ENCODE measurements at places on chromosomes 1 and 21.

DNA sequence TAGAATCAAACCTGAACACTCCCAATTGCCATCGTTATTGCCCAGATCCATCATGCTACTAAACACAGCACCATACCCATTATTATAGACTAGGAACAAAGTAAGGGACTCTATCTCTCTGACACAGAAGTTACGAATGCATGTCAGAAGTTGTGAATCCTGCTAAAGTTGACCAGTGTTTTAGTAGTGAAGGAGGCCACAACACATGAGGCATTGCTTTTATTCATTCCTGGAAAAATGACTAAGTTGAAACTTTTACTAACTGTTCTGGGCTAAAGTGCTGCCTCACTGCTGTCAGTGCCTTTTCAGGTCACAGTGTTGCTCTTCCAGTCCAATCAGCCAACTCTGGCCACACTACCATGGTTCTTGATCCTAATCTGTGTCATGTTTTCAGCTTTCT, 911.1 kb downstream of the TTLL7 start:
- DNase-seq: no peak

- DNase-seq: no peak
Measured at GRCh38 chr1:44316231-44316759, 38.8 kb downstream of the ERI3 start.

DNA sequence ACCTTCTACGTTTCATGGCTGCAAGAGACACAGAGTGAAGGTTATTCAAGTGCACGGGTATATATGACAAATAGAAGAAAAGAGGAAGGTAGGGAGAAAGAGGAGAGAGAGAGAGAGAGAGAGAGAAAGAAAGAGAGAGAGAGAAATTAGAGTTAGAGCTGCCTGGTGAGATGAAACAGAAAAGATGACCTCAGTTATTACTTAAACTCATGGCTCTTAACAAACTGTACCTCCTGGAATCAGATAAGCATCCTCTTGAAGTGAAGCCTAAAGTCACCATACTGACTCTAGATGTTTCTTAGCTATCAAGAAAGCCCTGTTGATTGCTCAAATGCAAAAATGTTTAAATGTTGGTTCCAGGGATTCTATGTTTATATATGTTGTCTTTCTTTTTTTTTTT, 597.7 kb upstream of the ZP4 start:
- no peak for DNase-seq

DNA sequence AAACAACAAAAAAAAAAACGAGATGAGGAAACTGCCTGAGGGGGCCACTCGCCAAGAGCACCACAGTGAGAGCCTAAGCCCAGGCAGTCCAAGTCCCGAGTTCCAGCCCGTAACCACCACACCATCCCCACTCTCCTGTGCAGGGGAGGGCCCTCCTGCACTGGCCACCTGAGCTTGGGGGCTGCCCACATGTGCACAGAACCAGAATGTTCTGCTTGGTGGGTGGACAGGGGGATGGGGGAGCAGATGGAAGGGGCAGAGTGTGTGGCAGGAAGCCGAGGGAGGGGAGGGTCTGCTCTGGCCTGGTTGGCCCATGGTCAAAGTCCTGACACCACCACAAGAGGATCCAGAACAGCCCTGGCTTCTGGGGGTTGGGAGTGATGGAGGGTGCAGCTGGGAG, 17.6 kb downstream of the ADPRS start:
- DNase-seq: no peak

DNA sequence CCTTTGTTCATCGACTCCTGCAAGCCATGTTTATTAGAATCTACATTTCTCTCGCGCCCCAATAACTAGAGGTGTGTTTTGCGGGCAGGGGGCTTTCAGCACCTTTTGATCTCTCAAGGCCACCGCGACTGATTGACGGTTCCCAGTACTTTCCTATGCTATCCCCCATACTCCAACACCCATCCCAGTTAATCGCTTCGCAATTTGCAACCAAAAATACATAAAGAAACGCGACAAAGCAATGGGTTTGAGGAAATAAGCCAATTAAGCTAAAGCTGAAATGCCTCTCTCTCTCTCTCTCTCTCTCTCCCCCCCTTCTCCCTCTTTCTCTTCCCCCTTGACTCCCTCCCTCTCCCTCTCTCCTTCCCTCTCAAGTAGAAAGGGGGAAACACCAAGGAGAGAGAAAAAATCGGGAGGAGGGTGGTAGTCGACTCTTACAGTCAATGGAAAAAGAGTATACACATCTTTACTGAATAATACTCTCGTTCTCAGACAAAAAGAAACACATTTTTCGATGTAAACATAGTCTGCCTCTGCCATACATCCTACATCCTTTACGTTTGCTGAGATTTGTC, 128.0 kb upstream of the DPYD start:
- DNase-seq: no peak

DNA sequence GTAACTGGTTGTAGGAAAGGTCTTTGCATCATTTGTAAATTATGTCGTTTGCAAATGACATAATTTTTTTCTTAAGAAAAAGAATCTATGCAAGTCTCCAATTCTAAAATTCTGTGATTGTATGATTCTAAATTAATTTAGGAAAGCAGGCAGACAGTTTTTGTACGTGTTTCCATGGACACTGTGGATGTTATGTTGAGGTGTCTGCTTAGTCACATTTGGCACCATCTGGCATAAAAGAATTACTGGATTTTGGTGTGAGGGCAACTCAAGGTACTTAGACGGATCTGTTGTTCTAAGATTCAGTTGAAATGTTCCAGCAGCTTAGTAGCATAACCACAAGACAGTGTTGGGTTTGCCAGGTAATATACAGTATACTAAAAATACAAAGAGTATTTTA, 42.5 kb downstream of the C1orf21 start:
- no peak for DNase-seq

- DNase-seq: no peak
Measured at GRCh38 chr1:155648207-155649147, 38.5 kb downstream of the MSTO1 start.

DNA sequence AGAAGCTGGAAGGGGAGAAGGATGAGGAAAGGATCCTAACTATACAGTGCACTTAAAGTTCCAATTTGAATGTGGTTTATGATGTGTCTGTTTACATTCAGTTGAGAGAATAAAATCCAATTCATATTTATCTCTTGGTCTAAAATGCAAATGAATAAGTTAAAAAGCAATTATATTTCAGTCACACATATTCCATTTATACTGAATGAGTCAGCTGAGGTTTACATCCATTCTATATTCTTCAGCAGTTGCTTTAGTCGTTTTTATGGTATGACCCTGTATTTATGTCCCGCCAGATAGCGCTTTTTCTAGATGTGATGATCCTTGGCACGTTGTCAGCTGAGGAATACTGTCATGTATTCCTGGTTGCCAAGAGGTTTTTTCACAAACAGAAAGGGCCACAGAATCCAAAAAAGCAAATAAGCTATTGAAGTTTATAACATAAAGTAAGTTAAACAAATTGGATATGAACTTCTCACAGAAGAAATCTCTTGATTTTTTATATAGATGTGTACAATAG, 866.2 kb downstream of the NCAM2 start:
- DNase-seq: no peak

DNA sequence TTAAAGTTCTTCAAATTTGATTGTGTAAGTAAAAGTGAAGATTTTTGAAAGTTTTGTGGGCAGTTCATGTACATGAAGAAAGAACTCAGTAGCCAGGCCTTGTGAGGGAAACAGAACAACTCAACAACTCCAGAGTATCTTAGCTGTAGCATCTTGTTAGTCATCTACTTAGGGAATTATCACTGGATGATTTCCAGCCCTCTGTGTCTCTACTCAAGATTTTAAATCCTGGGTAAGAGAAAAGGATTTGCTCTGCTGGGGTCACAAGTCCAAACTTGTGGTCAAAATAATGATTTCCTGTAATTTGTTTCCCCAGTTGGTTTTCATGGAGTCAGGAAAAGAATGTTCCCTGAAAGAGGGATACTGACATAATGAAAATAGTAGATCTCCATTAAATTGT, 8.2 kb downstream of the OR10T2 start:
- no peak for DNase-seq

DNA sequence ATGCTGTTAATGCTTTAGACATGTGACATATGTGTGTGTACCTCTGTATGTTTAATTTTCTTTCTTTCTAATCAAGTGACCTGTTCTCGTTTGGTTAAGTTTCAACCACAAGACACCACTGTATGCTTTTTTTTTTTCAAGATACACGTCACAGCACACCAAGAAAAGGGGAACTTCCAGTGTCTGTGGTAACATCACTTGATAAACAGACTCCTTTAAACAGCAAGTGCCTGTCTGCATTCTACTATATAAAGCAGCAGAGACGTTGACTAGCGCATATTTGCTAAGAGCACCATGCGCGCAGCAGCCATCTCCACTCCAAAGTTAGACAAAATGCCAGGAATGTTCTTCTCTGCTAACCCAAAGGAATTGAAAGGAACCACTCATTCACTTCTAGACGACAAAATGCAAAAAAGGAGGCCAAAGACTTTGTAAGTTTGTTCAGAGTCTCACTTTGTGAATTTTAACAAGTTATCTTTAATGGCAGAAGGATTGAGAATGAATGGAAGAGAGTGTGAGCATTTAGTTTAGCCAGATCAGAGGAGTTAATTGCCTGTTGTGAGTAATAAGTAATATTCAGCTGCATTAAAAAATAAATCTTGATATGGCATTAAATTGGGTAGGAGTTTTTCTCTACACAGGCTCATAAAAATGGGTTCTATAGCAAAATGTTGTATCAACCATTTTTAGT, at the start of gene RGS1:
RGS1 (plus strand) TSS at position 275 of the 691 bp plus-strand sequence; CDS start at position 295, 20 bp downstream.
- DNase-seq: peak; percentile 78

- no peak for DNase-seq
Measured at GRCh38 chr1:205578780-205579571, 52.8 kb downstream of the ELK4 start.

- no peak for DNase-seq
Measured at GRCh38 chr1:188986745-188987417, 1490.8 kb downstream of the BRINP3 start.

GRCh38 chr1:21028520-21029145, 148.1 kb downstream of the EIF4G3 start:
- no peak for DNase-seq

DNA sequence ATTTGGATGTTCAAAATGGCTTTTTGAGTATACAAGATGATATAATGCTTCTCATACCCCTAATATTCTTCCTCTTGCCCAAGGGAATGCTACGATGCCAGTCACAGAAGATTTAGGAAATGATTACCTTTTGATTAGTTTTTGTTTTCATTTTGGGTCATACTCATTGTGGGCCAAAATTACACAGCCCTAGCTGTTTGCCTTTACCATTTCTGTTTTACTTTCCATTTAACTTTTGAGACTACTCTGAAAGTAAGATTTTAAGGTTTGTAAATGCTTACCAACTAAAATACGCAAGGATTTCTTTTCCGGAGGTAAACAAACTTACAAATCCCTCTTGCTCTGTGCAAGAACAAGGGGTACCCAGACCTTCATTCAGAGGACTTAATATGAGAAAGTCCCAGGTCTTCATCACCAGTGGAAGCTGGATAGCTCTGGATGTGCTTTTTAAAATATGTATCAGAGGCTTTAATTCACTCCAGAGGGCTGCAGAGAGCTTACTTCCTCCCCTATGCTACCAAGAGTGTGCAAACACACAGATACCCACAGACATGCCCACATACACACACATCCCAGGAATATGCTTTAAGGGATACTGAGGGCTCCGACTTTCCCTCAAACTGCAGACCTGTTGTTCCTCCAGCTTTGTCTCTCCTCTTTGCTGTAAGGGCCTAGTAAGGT, 631.4 kb downstream of the SMYD3 start:
- DNase-seq: no peak

DNA sequence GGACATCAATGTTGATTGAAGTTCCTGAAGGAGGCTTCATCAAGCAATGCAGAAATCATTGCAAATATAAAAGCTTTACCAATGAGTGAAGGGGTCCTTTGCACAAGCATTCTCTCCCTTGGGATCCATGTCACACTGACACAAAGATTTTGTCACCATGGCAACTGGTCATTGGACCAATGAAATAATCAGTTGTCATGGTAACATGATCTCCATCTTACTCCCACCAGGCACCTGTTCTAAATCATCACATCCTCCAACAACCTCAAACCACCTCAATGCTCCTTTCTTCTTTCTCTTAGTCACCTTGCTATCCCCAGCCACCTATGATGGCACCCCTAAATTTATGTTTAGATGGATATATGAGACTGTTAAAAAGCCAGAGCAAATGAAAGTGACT, 13.5 kb upstream of the FOXJ3 start:
- peak; percentile 6 for DNase-seq

- no peak for DNase-seq
Measured at GRCh38 chr1:205663286-205663936, 16.9 kb downstream of the SLC45A3 start.

- no peak for DNase-seq
Measured at GRCh38 chr1:212561501-212561931, 47.0 kb upstream of the ATF3 start.

DNA sequence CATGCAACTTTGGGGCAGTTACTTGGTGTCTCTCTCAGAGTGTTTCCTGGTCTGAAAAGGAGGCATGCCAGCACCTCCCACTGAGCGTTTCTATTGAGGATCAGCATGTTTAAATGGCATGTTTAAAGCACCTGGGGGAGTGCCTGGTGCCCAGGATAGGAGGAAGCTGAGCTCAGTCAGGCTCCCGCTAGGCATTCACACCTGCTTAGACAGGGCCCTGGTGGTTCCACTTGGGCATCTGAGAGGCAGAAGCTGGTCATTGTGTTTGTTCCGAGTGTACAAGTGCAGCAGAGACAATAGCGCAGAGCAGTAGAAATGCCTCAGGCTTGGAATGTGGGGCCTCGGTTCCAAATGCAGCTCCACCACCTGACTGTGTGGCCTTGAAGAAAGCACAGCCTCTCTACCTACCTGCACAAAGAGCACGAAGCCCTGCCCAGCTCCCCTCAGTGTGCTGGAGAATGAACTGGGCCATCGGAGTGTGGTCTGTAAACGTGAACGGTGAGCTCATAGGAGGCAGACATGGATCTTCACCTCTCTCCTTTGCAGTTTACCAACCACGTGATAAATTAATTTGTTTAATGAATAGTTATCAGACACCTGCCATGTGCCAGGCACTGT, 20.3 kb upstream of the TMEM222 start:
- no peak for DNase-seq

DNA sequence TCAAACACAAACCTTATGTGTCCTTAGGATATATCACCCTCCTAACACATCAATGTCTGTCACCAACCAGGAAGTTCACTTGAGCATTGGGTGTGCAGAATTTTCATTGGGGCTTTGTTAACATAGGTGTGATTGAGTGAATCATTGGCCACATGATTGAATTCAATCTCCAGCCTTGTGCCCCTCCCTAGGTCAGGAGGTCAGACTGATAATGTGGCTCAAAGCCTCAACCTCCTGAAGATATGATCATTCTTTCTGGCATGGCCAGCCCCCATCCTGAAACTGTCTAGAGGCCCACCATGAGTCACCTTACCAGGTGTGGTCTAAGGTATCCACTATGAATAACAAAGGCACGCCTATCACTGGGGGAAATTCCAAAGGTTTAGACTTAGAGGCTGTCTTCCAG, 90.1 kb downstream of the PKN2 start:
- no peak for DNase-seq

DNA sequence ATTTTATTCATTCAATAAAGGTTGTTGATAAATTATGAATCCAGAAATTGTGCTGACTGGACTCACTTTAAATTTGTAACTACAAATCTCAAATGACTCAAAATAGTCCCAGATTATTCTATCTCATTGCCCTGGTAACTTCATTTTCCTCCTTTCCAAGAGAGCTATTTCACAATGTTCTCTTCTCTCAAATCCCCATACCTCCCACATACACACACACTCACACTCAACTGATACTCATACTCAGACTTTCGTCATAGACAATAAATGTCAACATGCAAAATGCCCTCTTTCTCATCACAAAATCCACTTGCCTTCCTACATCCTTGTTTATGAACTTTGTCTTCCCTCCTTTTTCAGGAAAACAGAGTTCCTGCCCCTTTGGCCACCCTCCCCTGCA, 33.3 kb downstream of the EXTL2 start:
- no peak for DNase-seq
